ENCODE measurements at places on chromosomes 3 and 15.

DNA sequence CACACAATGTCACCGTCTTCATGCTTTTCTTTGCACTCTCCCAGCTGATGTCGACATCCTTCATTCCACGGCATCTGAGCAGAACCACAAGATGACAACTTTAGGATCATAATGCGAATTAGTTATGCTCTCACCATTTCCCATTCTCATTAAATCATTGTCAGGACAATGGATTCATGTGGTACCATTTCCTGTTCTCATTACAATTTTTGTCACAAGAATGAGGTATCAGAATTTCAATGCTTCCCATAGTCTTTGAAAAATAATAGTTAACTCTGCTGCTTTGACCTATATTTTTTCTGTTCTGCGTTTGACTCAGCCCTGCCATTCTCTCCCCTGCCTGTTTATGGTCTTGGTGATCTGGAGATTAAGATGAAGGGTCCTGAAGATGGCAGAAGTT lies 175.7 kb upstream of the MDFIC2 start:
- no peak for DNase-seq

DNA sequence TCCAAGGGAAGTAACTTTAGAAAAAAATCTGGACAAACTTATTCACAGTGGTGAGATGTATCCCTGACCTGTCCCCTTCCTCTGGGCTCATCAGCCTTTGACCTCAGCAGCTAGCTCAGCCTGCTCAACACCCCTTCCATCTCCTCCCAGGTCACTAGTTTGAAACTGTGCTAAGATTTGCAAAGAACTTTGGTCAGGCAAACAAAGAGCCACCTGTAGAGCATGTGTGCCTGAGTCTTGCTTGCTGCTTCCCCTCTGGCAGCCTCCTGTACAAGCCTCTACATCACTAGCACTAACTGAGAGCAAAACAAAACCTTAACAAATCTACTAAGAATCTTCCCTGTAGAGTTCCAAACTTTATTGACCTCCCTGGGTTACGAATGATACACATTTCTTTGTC lies 43.9 kb downstream of the NR1I2 start:
- no peak for DNase-seq

DNA sequence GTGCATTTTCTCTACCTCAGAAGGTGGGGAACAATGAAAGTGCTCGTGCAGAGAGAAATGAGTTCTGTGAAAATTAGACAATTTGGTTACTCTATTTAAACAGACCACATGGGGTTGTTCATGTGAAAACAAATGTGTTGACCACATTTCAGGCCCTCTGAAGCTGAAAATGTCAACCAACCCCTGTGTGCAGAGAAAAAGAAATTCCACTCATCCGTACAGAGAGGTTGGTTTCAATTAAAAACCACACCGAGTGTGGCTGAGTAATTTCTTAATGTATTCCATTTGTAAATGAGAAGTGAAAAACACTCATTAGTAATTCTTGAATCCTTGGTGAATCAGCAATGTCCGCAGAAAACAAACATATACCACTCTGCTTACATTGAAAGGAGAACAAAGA lies 46.9 kb upstream of the SLC7A14 start:
- no peak for DNase-seq

DNA sequence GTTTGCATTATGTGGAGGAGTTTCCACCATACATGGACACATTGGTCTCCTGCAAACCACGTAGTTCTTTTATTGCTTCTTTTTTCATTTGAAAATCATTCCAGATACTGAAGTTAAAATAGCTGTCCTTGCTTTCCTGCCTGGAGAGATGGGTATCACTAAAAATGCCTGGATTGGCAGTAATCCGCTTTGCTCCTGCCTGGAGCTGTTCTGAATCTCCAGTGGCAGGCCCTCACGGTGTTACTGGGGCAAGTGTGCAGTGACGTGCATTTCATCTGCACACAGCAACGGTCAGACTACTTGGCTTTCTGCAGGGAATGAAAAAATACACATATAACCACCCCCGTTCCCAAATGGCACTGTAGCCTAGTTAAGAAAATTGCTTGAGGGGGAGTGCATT lies 272.9 kb downstream of the IL5RA start:
- no peak for DNase-seq

DNA sequence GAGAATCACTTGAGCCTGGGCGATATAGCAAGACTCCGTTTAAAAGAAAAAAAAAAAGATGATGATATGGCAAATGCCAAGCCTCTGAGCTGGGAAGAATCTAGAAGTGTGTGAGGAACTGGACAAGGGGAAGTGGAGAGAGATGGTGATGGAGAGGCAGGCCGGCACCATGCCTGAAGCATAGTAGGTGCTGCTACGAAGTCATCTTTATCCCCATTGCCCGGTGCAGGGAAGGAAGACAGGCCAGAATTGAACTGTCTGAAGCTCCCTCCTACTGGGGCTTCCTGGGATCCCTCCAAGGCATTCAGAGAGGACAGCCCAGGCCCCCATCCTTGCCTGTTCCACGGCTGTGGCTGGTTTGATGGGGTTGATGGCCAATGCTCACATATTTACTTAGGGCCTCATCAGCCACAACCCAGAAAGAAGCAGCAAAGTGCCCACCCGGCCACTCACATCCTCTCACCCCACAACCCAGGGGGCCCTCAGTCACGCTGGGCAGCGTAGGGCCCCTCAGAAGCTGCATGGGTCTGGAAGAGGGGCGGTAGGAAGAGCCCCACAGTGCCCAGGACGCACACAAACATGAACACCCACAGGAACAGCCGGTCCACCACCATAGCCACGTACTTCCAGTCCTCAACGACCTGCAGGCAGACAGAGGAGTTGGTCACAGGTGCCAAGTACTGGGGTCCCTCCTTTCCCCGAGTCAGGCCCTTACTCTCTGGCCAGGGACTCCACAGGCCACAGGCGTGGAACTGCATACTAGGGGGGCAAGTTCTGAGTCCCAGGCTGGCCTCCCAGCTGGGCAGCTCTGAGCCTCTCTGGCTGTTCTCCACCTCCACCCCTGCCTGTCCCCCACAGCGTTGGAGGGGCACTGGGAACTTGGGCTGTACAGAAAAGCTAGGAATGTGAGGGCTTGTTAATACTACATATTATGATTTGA lies 4.1 kb upstream of the CHRNA3 start:
- DNase-seq = no peak

Measured in stimulated activated CD4-positive, alpha-beta T cell treated with anti-CD3 and anti-CD28 coated beads, Interleukin-2, amount 100 ng/mL, for 24 hours (primary cell).